ENCODE measurements at places on chromosomes 13 and 19.

GRCh38 chr13:112976526-112976925 lies 7.5 kb downstream of the MCF2L start:
- no peak for DNase-seq

- DNase-seq = no peak
These were observed 46.0 kb downstream of the MICU2 start for GRCh38 chr13:21557995-21558394.

DNA sequence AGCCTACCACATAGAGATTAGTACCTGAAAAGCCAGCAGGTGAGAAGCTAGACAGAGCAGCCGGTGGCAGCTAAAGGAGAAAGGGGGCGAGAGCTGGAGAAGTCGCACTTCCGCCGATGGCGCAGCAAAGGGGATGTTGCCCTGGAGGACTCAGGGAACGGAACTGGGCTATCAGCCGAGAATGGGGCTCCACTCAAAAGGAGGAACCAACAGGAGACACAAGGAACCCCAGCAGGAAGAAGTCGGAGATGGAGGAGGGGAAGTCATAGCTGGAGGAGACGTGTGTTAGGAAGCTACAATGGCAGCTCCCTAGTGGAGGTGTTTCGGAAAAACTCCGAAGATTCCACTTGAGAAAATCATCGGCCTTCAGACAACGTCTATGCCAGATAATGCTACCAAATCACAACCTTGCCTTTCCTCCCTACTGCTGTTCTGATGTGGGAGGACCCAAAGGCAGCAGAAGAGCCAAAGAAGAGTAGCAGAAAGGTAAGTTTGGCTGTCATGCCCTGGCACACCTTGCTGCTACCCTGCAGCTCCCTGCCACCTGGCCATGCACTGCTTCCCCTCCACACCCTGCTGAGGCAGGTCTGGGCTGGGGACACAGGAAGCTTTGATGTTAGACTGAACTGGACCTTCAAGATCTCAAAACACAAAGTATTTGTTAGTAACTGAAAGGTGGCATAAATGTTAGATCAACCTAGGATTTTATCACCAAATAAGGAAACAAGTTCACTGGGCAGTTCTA lies 127.9 kb downstream of the DLEU7 start:
- DNase-seq = no peak

GRCh38 chr19:23343434-23344010 lies 51.7 kb downstream of the ZNF91 start:
- DNase-seq = no peak

DNA sequence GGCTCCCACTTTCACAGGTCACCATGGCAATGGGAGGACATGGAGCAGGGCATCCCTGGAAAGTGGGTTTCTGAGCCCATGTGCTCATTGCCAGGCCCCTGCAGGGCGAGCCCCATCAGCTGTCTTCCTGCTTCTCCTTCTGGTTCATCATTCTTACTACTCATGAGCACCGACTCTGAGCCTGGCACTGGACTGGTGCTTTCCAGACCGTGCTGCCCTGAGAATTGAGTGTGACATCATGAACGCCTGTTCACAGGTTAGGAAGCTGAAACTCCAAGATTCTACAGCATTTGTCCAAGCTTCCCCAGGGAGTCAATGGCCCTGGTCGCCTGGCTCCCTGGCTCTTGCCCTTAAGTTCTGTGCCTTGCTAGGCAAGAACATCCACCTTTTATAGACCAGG lies 210.4 kb upstream of the ZNF536 start:
- no peak for DNase-seq

DNA sequence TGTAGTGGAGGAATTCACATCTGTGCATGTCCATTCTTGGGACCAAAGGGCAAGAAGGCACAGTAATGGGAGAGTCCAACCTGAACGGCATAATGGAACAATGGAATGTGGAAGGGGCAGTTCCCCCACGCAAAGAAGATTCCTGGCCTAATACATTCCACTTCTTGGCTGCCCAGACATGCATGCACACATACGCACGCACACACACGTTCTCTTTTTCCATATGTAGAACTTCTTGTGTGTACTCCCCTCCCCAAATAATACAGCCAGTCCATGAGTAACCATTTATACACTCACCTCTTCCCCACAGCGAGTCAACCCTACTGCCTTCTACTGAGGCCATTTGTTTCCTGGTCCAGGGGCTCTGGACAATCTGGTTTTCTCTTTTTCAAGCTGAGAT lies 6.0 kb upstream of the STK24 start:
- DNase-seq = no peak

- DNase-seq = no peak
These were observed 21.9 kb upstream of the TCF3 start for GRCh38 chr19:1674293-1674679.

GRCh38 chr13:99215184-99215830 lies 14.7 kb downstream of the UBAC2 start:
- DNase-seq = no peak

GRCh38 chr13:22198641-22199217 lies 527.9 kb downstream of the FGF9 start:
- DNase-seq = no peak

DNA sequence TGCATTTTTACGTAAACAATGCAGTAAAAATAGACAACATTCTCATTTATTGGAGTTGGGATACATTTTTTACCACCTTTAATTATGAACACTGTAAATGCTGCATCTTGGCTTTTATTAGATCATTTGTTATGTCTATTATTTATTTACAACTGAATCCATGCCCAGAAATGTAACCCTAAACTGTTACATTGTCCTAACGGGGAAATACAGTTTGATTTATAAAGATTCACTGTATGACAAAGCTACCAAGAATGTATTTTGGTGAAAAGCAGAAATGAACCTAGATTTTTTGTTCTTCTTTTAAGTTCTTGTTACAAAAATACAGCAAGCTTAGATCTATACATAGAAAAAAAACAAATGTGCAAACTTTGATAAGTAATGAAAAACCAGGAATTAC lies 1.1 kb downstream of the METTL21C start:
- no peak for DNase-seq

GRCh38 chr19:36207605-36208252 lies 6.7 kb downstream of the ZNF565 start:
- DNase-seq = no peak

Measured in SHP77 treated with DMSO at 0.1 percent for 48 hours (cell line).